Stimulated activated CD4-positive, alpha-beta T cell treated with anti-CD3 and anti-CD28 coated beads, Interleukin-15, amount 100 ng/mL, for 24 hours (primary cell): ENCODE measurements at places on chromosomes 1 and 21.
A peak's percentile ranks its signal among the peaks of the same experiment; 100 is the strongest.

- peak; percentile 28 for DNase-seq
These were observed 16.4 kb upstream of the TARBP1 start for GRCh38 chr1:234495231-234495990.

GRCh38 chr1:202217516-202217915 is 23.9 kb downstream of the LGR6 start:
- no peak for DNase-seq

GRCh38 chr1:84689514-84690396 is 506 bp downstream of the SSX2IP start:
- peak; percentile 61 for DNase-seq

DNA sequence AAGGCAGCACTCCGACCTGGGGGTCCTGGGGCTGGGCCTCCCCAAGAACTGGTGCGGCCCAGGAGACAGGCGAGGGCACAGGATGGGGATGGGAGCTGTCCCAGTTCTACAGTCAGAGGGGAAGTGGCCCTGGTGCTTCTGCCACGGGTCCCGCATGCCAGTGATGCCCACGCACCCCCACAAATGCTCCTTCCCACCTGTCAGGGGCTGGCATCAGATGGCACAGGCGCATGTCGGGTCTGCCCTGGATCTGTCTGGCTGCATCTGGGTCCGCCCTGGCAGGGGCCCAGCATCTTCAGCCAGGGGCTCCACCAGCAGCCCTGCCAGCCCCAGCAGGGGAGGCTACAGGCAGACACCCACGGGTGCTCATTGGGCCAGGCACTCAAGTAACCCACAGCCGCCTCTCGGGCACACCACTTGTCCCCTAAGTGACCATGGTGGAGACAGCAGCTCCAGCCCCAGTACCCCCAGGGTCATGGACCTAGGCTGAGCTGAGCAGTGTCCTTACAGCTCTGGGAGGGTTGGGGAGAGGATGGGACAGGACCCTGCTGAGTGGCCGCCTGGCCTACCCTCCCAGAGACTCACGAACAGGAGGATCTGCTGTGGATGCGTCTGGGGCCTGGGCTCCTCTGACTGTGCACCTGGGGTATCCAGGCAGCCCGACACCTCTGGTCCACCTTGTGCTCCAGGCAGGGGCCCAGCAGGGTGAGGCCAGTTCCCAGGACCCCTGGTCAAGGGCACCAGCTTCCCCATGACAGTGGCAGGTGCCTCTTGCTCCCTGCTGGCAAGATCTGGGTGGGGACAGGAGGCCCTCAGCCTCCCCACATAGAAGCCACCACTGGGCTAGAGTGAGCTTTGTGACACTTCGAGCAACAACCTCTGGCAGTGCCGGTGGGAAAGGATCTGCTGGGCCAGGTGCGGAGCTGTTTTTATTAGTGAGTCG is 5.4 kb downstream of the SMIM1 start:
- no peak for DNase-seq

DNA sequence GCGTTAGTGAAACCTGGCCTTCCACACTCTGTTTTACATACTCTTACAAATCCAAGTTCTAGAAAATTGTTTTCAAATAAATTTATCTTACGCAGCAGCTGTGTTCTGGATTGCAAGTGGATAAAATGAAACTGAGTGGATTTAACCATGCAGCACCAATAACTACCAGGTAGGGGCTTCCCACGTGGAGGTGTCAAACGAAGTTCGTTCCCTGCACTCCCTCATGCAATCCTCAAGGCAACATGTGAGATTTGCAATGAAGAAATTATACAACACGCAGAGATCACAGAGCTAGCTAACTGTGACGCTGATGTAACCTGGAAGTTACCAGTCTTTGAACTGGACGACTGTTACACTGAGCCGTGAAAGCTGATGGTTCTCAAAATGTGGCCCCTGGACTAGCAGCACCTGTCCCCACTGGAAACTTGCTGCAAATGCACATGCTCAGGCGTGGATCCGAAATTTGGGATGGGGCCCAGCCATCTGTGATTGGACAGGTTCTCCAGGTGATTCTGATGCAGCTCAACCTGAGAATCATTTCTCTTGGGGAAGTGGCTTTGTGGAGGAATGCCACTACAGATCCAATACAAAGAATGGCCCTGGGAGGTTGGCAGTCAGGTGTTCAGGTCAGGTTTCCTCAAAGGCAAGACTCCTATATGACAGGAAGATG is 36.3 kb downstream of the RSPH1 start:
- DNase-seq: no peak

DNA sequence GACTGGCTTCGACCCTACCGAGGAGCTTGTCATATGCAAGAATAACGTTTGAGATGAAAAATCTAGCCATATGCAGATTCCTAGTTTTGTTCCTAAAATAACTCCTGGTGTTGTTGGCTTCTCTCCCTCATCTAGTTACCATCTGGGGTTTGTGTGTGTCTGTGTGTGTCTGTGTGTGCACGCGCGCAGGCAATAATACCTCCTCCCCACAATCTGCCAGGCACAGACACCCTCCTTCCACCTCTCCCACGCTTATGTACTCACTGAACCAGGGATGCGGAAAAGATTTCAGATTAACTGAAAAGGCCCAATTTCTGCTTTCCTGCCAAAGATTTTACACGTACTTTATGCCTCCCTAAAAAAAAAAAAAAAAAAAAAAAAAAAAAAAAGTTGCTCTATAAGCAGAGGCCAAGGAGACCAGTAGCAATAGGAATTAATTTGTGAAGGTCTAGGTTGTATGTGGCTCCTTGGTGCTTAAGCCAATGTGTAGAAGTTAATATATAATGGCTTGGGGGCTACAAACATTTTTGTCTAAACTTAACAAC is 452.7 kb downstream of the NUF2 start:
- DNase-seq: no peak

DNA sequence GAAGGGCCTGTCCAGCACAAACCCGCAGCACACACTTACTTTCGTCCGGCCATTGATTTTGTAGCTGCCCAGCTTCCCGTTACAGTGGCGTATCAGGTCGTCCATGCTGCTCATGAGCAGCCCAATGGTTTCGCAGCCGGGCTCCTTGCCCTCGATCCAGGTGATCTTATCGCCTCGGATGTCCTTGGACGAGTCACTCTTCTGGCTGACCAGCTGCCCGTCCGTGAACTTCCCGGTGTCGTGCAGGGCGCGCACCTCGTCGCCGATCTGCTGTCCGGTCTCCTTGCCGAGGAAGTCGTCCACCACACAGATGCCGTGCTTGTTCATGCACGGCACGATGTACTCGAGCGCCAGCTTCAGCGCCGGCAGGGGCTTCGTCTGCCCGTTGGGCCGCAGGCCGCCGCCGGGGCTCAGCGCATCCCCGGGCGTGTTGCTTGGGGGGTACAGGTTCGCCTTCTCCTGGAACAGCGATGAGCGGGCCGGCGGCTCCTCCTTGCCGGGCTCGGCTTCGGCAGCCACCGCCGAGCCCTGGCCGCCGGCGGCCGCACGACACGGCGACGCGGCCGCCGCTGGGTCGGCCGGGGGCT is 1.0 kb downstream of the EGLN1 start:
- peak; percentile 58 for DNase-seq

GRCh38 chr1:1062348-1063163 is 11.6 kb downstream of the RNF223 start:
- no peak for DNase-seq

GRCh38 chr1:227661495-227661894 is 73.6 kb downstream of the JMJD4 start:
- DNase-seq: no peak

DNA sequence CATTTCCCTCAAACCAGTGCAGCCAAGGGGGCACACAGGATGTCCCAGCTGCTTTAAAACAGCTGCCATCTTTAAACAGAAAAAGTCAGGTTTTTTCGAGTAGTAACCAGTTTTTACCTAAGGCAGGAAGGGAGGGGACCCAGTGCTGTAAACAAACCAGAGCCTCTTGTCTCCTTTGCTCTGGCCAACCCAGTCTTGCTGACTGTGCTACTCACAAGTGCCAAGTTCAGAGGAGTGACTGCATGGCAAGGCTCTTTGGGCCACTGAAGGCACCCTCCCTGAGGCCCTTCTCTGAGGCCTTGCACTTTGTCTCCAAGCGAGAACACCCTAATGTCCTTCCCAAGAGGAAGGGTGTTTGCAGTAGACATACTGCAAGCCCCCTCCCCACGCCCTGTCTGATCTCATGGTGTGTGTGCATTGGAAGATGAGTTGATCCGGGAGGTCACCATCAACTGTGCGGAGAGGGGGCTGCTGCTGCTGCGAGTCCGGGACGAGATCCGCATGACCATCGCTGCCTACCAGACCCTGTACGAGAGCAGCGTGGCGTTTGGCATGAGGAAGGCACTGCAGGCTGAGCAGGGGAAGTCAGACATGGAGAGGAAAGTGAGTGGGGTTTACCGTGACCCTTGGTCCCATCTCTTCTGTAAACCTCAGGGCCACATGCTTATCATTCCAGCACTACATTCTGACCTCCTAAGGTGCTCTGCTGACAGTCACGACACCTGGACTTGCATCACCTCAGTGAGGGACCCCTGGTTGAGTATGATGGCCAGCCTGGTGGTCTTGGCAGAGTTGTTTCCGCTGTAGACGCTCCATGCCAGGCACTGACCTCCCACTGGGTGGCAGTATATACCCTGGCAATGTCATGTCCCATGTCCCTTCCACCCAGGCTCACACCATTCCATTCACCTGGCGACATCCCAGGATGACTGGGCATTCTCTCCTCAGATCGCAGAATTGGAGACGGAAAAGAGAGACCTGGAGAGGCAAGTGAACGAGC is 4.7 kb downstream of the DNALI1 start:
- peak; percentile 55 for DNase-seq

GRCh38 chr1:192700834-192701271 is 64.9 kb downstream of the RGS13 start:
- DNase-seq: no peak

GRCh38 chr1:109657970-109658369 is 2.1 kb downstream of the GSTM4 start:
- no peak for DNase-seq

DNA sequence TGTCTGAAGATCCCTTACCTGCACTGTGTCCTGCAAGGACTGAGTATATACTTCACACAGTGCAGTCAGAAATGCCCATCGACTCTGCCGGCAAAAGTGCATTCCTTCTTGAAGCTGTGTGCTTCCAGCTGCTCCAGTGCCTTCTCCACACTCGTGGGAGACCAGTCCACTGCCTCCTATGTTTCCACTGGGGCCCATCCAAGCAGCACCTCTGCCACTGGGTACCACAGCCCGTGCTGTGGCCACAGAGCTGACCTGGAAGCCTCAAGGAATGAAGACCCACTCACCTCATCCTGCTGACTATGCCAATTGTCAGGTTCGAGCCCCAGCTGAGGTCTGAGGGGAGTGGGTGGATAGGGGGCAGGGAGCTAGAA is 108.1 kb downstream of the GDAP2 start:
- DNase-seq: no peak

GRCh38 chr1:19615438-19615837 is 28.7 kb upstream of the NBL1 start:
- no peak for DNase-seq

DNA sequence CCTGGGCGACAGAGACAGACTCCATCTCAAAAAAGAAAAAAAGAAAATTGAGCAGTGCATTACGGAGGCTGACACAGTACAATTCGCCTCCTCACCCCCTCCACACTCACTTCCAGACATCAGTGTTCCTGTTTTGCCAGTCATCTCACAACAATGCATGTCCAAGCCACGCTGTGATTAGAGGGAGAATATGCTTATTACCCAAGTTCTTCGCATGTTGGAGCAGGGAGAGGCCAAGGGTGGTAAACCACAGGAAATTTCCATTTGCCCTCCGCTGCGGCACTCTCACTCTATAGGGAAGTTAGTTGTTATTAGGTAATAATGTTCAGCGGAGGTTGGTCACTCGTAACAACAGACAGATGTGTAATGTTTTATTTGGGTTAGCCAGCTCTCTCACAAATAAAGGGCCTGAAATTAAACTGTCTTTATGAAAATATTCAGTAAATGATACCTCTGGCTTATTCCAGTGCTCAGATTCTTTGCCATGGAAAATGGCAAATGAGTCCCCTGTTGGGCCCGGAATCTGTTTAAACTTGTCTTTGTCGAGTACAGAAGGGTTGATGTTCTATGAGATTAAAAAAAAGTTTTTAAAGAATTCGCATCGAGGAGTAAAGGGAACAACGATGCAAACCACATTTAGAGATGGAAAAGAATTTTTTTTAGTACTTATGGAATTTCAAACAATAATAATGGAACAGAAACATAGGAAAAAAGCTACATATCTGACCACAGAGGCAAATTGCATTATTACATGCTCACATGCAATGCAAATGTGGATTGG is 33.1 kb downstream of the KCNJ15 start:
- no peak for DNase-seq

DNA sequence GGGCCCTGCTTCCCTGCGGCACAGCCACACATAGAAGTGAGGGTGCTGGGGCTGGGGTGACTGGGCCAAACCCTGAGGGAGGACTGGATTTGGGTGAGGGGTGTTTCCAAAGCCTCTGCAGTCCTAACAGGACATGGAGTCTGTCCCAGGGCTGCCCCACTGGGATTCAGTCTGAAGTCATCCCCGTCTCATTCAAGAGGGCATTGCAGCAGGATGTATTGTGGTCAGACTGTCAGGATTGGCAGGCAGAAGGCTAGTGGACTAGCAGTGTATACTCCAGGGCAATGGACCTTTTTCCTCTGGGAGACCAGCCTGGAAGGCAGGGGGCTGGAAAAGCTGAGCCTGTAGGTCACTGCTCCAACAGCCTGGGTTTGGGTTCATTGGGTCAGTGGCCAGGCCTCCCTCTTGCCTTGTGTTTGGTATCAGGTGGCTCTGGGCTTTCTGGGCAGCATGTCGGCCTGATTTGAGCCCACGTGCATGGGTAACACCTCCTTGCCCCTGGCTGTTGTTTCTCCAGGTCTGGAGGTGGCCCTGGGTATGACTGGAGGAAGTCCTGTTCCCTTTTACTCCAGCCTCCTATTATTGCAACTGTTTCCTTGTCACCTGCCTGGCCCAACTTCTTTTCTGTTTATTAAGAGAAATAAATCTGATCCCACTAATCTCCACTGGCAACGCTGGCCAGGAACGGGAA is 41.0 kb upstream of the SYNC start:
- DNase-seq: no peak

DNA sequence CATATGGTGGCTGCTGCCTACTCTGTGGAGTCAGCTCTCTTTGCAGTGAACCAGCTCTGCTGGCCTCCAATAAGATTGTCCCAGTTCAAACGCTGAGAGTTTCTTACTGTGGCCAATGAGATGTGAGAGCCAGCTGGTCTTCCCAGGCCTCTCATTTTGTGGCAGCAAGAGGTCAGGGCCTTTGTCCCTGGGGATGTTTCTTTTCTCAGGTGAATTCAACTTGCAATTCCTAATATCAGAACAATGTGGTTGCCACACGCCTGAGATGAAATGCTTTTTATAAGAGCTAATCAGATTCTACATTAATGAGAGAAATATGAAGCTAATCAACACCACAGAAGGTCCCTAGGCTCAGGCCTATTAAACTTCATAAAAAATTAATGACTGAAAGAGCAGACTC is 660.1 kb upstream of the CAMK1G start:
- DNase-seq: no peak

GRCh38 chr1:22721122-22721873 is 10.7 kb downstream of the EPHB2 start:
- DNase-seq: no peak

GRCh38 chr1:181083842-181084605 is 4.5 kb upstream of the IER5 start:
- peak; percentile 55 for DNase-seq
